ENCODE measurements at places on chromosomes 3 and 15.

GRCh38 chr3:51436998-51437639 lies 46.0 kb downstream of the RBM15B start:
- DNase-seq = no peak

GRCh38 chr3:35968043-35968622 lies 328.8 kb downstream of the ARPP21 start:
- no peak for DNase-seq

DNA sequence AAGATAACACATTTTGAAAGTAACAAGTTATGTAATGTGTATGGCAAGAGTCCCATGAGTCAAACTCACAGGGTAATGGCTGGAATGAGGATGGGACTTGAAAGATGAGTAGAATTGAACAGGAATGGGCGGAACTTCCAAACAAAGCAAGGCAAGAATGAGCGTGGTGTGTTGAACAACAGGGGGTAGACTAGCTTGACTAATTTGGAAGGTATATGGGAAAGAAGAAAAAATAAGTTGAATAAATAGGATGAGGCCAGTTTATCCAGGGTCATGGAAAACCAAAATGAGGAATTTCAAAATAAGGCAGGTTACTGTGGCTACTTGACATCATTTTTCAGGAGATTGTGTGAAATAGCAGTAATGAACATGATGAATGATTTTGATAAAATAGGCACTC lies 2.5 kb upstream of the DPH6 start:
- DNase-seq = no peak

- peak; percentile 29 for DNase-seq
Observed at GRCh38 chr3:40191850-40192448, 117.6 kb upstream of the EIF1B start.

DNA sequence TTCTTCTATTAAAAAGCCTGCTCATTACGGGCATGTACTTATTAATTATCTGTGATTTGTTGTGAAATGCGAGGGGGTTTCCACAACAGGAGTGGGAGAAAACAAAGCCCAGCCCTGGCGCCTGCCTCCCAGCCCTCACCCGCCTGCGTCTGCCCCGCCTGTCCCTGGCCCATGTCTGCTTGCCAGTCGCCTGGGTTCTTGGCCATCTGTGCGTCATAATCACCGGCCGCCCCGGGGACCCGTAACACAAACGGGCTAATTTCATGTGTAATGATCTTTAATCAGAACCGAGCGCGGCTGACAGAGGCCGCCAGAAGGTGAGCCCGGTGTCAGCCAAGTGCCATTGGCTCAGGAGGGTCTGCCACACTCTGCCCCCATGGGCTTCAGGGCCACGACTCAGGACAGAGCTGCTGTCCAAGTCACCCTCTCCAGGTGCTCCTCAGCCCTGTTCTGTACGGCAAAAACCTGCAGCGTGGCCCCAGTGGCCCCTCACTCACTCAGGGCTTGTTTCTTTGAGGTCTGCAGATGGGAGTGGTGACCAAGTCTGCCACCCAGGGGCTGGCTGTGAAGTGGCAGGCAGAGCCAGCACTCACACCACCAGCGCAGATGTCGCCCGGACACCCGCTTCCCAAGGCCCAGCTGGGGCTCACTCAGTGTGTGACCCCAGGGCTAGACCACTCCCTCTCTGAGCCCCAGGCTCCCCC lies 28.8 kb upstream of the TMEM115 start:
- no peak for DNase-seq

- no peak for DNase-seq
Observed at GRCh38 chr15:84819291-84819768, 2.2 kb downstream of the ALPK3 start.

DNA sequence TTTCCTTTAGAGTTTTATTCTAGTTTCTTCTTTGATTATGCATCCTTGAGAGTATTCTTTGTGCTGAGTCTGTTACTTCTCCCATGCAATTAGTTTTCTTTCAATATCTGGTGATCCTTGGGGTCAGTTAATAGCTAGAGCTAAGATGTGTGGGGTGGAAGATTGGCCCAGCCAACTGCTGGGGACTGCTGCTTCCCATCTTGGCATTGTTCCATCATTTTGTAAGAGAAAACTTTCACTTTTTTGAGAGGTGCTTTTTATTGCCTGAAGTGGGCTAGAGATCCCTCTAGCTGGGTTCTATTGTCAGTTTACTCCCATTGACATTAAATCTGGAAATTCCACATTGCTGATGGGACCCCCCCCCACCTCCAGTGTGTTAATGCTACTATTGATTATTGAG lies 15.4 kb downstream of the BCL2L10 start:
- DNase-seq = no peak

DNA sequence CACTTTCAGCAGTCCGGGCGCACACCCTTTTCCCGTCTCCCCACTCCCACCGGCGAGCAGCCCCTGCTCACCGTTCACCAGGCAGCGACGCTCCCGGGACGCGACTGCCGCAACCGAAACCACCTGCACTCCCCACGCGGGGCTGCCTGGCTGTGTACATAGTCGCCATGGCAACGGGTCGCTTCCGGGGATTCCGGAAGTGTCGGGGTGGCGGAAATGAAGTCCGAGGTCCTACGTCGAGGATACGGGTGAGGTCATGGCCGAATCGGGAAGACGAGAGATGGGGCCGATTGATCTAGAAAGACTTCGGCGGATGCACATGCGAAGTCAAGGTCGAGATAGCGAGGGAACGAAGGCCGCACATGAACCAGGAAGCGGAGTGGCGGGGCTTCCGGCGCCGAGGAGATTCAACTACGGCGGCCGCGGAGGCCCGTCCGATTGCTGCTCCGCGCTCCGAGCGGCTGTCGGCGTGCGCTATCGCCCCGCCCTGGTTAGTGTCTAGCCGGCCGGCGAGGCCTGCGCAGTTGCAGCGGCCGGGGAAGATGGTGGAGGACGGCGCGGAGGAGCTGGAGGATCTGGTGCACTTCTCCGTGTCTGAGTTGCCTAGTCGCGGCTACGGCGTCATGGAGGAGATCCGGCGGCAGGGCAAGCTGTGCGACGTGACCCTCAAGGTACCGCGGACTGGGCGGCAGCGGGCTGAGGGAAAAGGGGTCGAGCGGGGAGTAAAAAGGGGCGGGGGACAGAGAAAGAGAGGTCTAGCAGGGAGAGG lies at the start of the genes KIF9 and KLHL18:
Gene KIF9 (minus strand): TSS at position 376 of the 769 bp plus-strand sequence. CDS start 5,425 bp downstream, outside the sequence.
Gene KLHL18 (plus strand): TSS at position 521 of the 769 bp plus-strand sequence. CDS start 22 bp downstream, at position 543.
- DNase-seq = peak; percentile 94

GRCh38 chr15:38650384-38650783 lies 85.8 kb upstream of the RASGRP1 start:
- DNase-seq = no peak

GRCh38 chr3:148648685-148649352 lies 48.9 kb upstream of the AGTR1 start:
- DNase-seq = no peak

DNA sequence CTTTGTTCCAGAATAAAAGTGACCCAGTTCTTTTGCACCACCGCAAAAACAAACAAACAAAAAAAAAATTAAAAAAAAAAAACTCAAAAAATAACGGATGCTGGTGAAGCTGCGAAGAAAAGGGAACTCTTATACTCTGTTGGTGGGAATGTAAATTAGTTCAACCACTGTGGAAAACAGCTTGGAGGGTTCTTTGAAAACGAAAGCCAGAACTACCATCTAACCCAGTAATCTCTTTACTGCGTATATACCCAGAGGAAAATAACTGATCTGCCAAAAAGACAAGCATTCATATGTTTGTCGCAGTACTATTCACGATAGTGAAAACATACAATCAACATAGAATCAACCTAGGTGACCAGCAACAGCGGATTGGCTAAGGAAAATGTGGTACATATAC lies 298.9 kb upstream of the CBLB start:
- DNase-seq = no peak

GRCh38 chr3:112048911-112049310 lies 14.4 kb downstream of the TMPRSS7 start:
- no peak for DNase-seq

DNA sequence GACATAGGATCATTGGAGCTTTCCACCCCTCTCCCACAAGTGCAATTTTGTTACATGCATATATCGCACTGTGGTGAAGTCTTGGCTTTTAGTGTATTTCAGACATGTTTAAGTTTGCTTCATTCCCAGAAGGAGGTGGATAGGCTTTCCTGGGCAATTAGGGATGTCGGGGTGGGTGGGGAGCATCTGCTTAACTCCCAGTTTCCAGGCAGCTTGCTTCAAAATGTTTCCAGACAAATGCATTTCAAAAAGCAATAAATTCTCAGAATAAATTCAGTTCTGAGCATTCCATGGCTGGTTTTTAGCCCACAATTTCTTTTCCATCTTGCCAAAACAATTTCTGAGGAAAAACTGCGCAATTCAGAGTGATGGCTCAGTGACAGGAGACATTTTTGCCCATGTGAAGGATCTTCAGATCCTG lies 227.7 kb upstream of the ZPLD1 start:
- no peak for DNase-seq

GRCh38 chr3:105837143-105837740 lies 31.6 kb downstream of the CBLB start:
- DNase-seq = no peak

DNA sequence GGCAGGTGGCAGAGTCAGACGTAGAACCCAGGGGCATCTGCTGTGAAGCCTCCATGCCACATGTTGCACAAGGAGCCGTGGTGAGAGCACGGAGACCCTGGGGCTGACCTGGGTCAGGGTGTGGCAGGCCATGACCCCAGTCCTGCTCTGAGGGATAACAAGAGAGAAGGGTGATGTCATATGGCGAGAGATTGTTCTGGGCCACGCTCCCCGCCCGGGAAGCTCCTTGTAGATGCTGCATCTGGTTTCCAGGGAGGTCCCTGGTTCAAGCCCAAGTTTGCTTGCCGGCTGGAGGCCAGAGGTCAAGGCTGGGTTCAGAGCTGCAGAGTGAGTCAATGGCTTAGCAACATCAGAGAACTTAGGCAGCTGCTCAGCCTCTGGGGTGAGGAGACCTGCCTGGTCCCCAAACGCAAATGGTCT lies 17.3 kb downstream of the FGD5 start:
- DNase-seq = no peak

GRCh38 chr3:69613286-69613685 lies 126.0 kb upstream of the MITF start:
- DNase-seq = no peak

DNA sequence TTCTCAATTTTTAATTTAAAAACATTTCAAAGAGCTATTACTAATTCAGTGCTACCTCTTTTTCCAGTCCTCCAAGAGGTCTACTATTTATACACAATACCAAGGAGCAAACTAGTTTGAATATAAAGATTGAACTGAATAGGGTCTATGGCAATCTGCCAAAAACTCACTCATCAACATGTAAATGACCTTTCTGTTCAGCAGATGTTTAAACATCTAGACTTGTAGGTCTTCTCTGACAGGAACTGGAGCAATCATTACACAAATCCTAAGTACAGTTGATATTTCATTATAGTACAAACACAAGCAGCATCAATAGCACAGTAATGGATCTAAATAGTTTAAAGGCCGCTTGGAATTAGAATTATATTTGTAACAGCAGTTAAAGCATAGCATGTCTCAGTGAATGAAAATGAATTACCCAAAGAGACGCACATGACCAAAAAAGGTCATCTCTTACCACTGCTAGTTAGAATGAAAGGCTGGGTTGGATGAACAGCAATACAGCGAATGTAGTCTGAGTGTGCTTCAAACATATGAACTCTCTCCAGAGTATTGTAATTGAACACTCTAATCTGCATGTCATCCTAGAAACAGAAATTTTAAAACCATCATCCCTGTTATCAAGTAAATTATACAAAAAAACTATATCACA lies 10.7 kb downstream of the COPB2 start:
- no peak for DNase-seq

DNA sequence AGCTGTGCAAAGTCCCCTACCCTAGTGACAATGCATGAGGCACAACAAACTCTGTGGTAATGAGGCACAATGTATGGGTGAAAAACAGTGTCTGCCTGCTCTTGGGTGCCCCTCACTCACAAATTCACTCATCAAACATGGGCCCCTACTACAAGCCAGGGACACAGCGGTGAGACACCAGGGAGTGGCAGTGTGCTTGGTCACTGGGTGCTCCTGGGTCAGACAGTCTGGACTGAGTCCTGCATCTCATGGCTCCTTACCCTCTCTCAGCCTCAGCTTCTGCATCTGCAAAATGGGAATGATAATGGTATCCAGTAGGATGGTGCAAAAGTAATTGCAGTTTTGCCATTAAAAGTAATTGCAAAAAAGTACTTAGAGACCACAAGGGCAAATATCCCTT lies 184.7 kb downstream of the MEGF11 start:
- DNase-seq = no peak
